Glutamatergic neuron (in vitro differentiated cells): ENCODE measurements at places on chromosomes 11 and 22. TPM values are rescaled to one million over a fixed set of nuclear protein-coding genes. Genes with fewer than 3 reads are reported as not detected.

DNA sequence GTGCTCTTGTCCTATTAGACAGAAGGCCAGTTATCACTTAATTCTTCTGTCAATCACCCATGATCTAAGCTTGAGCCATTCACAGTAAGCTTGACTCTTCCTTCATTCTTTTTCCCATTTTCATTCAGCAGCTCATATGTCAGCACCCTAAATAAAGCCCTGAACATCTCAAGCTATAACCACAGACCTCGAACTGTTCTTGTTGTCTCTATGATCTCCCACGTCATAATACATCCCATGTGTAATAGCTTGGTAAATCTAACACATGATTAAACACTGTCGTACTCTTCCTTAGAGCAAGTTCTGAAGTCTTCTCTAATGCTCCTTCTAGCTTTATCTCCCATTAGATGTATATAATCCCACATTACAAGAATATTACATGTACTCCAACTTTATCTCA, 14.4 kb downstream of the MUC15 start:
- no peak for DNase-seq
- H3K27ac ChIP-seq, result no peak overlapping the region
- H3K4me3 ChIP-seq, result no peak overlapping the region
- H3K36me3 ChIP-seq, result peaks cover 4% of the 10 kb centered on the region
- peaks cover 11% of the 10 kb centered on the region for H3K4me1 ChIP-seq
- H3K27me3 ChIP-seq, result no peaks in the 10 kb centered on the region

DNA sequence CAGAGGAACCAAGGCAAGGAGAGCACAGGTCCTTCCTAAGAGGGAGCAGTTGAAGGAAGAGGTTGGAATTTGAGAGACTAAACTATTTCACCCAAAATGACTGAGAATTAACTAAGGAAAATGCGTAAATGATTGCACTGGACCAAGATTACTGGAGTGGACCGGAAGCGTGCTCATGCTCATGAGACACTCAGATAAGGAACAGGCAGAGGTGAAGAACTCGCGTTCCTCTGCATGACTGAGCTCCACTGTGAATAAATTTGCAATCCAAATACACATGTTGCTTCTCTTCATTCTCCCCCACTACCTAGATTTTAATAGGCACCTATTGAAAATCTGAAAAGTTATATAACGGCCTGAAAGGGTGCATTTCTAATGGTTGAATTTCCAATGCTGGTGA, 207.0 kb downstream of the KIRREL3 start:
- H3K27ac ChIP-seq, result no peak overlapping the region
- H3K4me3 ChIP-seq, result no peak overlapping the region
- peaks cover 9% of the 10 kb centered on the region for H3K27me3 ChIP-seq
- H3K4me1 ChIP-seq, result peaks cover 15% of the 10 kb centered on the region

DNA sequence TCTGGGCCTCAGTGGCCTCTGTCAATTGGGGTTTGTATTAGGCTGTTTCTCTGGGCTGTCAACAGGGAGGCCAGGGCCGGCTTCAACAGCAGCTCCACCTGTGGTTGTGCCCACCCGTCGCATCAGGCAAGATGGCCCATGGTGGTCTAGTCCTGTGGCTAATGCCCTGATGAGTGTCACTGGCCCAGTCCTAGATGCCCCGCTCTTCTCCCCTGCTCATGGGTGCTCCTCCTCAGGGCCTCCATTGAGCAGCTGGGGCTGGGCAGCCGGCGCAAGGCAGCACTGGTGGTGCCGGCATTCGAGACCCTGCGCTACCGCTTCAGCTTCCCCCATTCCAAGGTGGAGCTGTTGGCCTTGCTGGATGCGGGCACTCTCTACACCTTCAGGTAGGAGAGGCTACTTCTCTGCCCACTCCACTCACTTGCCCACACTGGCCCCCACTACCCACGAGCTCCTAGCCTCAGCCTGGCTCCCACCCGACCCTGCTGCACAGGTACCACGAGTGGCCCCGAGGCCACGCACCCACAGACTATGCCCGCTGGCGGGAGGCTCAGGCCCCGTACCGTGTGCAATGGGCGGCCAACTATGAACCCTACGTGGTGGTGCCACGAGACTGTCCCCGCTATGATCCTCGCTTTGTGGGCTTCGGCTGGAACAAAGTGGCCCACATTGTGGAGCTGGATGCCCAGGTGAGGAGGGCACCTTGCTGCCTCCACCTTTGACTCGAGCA, 5.4 kb downstream of the LARGE2 start:
- peaks cover 14% of the 10 kb centered on the region for H3K4me1 ChIP-seq
- H3K27ac ChIP-seq, result no peak overlapping the region
- peaks cover 20% of the 10 kb centered on the region for H3K27me3 ChIP-seq
- no peak for DNase-seq
- no peak overlapping the region for H3K4me3 ChIP-seq

- no peaks in the 10 kb centered on the region for H3K27me3 ChIP-seq
- no peak for DNase-seq
- H3K27ac ChIP-seq, result no peak overlapping the region
- no peak overlapping the region for H3K4me3 ChIP-seq
- H3K4me1 ChIP-seq, result no peaks in the 10 kb centered on the region
These were observed 13.2 kb upstream of the MPZL2 start for GRCh38 chr11:118277312-118277711.

DNA sequence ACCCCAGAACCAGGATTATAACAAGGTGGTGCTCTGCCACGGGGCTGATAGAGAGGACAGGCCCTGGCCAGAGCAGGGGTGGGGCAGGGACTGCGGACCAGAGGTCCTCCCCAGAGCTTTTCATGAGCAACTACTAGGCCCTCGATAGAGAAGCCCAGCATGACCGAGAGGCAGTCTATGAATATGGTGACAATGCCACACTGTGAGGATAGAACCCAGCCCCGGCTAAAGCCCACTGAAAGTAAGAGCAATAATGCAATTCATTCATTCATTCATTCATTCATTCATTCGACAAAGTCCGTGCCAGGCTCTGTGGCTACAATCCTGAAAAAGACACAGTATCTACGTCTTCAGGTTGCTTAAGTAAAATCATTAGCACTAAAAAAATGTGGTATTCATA, 35.6 kb upstream of the CD5 start:
- H3K27ac ChIP-seq, result peak overlapping the region; percentile 89
- H3K27me3 ChIP-seq, result peaks cover 10% of the 10 kb centered on the region
- H3K4me1 ChIP-seq, result peaks cover 20% of the 10 kb centered on the region
- DNase-seq, result no peak

DNA sequence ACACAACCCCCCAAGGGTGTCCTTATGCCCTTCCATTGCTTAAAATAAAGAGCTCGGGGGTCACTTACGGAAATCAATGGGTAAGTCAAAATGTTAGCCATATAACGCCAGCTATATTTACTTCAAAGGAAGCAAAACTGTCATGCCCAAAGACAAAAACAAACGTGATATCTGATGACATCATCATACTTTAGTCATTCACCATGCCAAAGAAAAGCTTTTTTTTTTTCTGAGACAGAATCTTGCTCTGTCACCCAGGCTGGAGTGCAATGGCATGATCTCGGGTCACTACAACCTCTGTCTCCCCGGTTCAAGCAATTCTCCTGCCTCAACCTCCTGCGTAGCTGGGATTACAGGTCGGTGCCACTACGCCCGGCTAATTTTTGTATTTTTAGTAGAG, 47.7 kb upstream of the SC5D start:
- no peaks in the 10 kb centered on the region for H3K27me3 ChIP-seq
- H3K27ac ChIP-seq, result no peak overlapping the region
- DNase-seq, result no peak
- H3K36me3 ChIP-seq, result no peaks in the 10 kb centered on the region
- H3K4me3 ChIP-seq, result no peak overlapping the region

- peaks cover 2% of the 10 kb centered on the region for H3K4me1 ChIP-seq
- H3K27me3 ChIP-seq, result no peaks in the 10 kb centered on the region
- DNase-seq, result no peak
- no peak overlapping the region for H3K27ac ChIP-seq
- H3K36me3 ChIP-seq, result no peaks in the 10 kb centered on the region
- H3K4me3 ChIP-seq, result no peak overlapping the region
These were observed 11.7 kb downstream of the KRTAP5-6 start for GRCh38 chr11:1708716-1709115.

DNA sequence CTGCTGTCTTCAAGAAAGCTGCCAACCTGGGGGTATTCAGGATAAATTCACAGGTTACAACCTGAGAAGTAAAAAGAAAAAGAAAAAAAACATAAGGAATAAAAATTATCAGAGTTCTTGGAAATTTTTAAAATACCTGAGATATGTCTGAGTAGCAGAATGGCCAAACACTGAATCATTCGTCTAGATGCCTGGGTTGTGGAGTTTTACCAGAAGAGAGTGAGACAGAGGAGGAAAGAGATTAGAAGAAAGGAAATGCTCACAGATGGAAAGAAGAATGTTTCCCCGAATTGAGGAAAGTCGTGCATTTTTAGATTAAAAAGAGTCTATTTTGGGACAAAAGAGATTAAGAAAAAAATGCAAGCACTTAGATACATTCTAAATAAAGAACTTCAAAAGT, 1026.7 kb downstream of the TBC1D22A start:
- no peak overlapping the region for H3K27ac ChIP-seq
- DNase-seq, result no peak
- H3K36me3 ChIP-seq, result no peaks in the 10 kb centered on the region
- H3K4me3 ChIP-seq, result no peak overlapping the region
- peaks cover 3% of the 10 kb centered on the region for H3K27me3 ChIP-seq
- no peaks in the 10 kb centered on the region for H3K4me1 ChIP-seq

DNA sequence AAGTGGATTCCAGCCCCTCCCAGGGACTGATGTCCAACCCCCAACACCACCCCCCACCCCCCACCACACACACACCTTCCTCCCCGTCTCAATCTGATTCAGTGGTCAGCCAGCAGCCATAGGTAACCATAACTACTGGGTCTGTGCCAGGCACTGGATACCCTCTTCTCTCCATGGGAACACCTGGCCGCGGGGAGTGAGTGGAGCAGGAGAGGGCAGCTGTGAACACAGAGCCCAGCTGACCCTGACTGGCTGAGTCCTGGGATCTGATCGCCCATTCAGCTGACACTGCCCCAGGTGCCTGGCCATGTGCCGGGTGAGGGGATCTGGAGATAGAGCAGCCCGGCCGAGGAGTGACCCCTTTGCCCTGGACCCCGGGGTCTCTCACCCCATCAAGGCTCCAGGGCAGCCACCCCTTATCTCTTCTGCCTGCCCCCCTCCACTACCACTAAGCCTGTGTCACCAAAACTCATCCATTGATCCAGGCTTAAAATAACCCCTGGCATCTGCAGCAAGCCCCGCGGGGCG, 2.6 kb upstream of the SHISA8 start:
- no peak for DNase-seq
- H3K36me3 ChIP-seq, result no peaks in the 10 kb centered on the region
- H3K27ac ChIP-seq, result no peak overlapping the region
- H3K4me1 ChIP-seq, result peaks cover 2% of the 10 kb centered on the region
- no peak overlapping the region for H3K4me3 ChIP-seq

- H3K36me3 ChIP-seq, result no peaks in the 10 kb centered on the region
- H3K4me1 ChIP-seq, result no peaks in the 10 kb centered on the region
These were observed 63.6 kb downstream of the DENND5A start for GRCh38 chr11:9201372-9202162.

DNA sequence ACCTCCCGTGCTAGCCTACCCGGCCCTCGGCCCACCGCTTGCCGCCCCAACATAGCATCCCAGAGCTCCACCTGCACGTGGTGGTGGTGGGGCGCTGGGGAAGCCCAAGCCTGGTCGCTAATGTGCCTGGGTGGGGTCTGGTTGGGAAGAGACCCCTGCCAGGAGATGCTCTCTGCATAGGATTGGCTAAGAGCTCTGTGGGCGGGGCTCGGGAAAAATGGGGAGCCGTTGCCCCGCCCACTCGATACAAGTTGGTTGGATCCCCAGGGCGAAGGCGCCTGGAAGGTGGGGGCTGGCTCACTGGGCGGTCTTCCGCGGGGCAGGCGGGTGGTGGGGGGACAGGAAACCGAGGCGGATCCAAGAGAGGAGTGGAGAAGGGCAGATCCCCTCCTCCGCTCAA, 7.6 kb downstream of the LRRC10B start:
- H3K36me3 ChIP-seq, result peaks cover 6% of the 10 kb centered on the region
- H3K4me1 ChIP-seq, result peaks cover 36% of the 10 kb centered on the region

- H3K27ac ChIP-seq, result no peak overlapping the region
- peaks cover 23% of the 10 kb centered on the region for H3K4me1 ChIP-seq
- peak; percentile 94 for DNase-seq
- H3K27me3 ChIP-seq, result peaks cover 19% of the 10 kb centered on the region
- peaks cover 10% of the 10 kb centered on the region for H3K36me3 ChIP-seq
- peak overlapping the region; percentile 78 for H3K4me3 ChIP-seq
These were observed 1.9 kb downstream of the CHRM4 start for GRCh38 chr11:46389450-46390330.

DNA sequence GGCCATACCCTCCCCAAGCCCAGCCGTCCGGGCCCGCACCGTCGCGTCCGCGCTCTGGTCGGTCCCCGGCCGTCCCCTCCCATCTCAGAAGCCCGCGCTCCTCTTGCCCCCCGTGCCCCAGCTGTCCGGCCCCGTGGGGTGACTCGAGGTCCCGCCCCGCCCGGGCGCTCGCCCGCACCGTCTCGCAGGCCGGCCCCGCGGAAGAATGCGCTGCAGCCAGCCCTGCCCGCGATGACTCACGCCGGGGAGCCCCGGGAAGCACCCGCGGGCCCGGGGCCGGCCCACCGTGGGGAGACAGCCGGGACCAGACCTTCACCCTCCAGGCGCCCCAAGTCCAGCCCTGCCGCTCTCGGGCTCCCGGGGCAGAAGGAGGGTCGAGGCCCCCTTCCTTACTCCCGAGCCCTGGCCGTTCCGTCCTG, 320 bp upstream of the PHLDA2 start:
- H3K27me3 ChIP-seq, result peaks cover 11% of the 10 kb centered on the region
- no peak overlapping the region for H3K27ac ChIP-seq
- DNase-seq, result no peak
- no peak overlapping the region for H3K4me3 ChIP-seq

DNA sequence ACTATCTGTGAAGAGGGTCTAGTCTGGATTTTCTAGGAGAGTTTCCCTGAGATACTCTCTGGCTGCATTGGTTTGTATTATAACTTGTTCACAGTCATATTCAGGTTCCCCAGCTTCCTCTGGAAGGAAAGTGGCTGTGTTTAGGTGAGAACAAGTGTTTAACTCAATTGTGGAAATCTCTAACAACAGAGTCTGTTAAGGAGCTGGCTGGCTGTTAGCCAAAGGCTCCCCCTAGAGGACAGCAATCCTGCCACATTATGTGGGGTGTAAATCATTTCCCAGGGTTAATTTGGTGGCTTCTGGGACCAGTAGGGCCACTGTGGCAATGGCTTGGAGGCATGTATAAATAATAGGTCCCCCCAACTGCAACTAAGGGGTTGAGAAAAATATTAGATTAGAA, 18.4 kb downstream of the MS4A6E start:
- H3K4me3 ChIP-seq, result no peak overlapping the region
- DNase-seq, result peak; percentile 21
- no peak overlapping the region for H3K27ac ChIP-seq
- no peaks in the 10 kb centered on the region for H3K36me3 ChIP-seq
- no peaks in the 10 kb centered on the region for H3K27me3 ChIP-seq
- no peaks in the 10 kb centered on the region for H3K4me1 ChIP-seq

MAPK11 gene
- total RNA-seq, result 131 TPM

RTN4R gene
- 38.3 TPM for total RNA-seq

B3GAT1 gene
- 240 TPM for total RNA-seq

KCTD14 gene
- 0.32 TPM for total RNA-seq

ART5 gene
- not detected for total RNA-seq

OR10D3 gene
- total RNA-seq, result 0.29 TPM

SMIM35 gene
- not detected for total RNA-seq

APOA4 gene
- total RNA-seq, result not detected

OR5B21 gene
- total RNA-seq, result not detected
